NCI-H1694 treated with DMSO at 0.1 percent for 48 hours (cell line): ENCODE measurements at places on chromosomes 12 and 14.

- DNase-seq, result no peak
Measured at GRCh38 chr14:99716850-99717681, 33.0 kb downstream of the CYP46A1 start.

DNA sequence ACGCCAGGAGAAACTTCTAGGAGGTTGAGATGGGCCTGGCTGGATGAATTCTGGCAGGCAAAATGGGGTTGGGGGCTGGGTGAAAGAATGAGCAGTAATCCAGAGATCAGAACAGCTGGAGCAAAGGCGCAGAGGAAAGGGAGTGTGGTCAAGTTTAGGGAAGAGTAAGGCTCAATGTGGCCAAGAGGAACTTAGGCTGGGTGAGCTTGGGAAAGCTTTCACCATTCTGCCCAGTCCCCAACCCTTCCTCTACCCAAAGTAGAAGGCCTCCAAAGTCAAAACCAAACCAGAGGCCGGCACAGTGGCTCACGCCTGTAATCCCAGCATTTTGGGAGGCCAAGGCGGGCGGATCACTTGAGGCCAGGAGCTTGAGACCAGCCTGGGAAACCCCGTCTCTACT lies 10.2 kb upstream of the RABGGTA start:
- no peak for DNase-seq

- DNase-seq, result no peak
Measured at GRCh38 chr12:4478933-4479332, 33.3 kb upstream of the FGF6 start.

GRCh38 chr12:83759906-83760305 lies 1073.2 kb downstream of the TMTC2 start:
- no peak for DNase-seq

- no peak for DNase-seq
Measured at GRCh38 chr12:89521364-89522223, 3.0 kb downstream of the GALNT4 start.

- no peak for DNase-seq
Measured at GRCh38 chr14:36617824-36618223, 35.4 kb upstream of the NKX2-8 start.

- DNase-seq, result no peak
Measured at GRCh38 chr14:87526731-87527130, 466.3 kb downstream of the GALC start.

DNA sequence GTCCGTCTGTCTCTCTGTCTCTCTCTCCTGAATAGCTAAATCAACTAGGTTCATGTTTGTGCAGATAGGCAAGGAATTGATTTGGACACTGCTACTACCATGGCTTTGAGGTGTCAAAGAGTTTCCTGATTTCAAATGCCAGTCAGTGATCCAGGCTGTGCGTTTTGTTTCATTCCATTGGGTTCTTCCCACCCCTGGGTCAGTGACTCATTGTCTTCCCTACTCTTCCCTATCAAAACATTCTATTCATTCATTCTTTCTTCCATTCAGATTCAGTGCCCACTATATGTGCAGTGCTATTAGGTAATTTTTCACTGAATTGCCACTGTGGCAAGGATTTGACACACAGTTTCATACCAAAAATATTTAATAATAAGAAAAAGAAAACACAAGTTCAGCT lies 50.4 kb downstream of the RPH3A start:
- no peak for DNase-seq

- no peak for DNase-seq
Measured at GRCh38 chr14:26190646-26191045, 407.2 kb downstream of the NOVA1 start.

- no peak for DNase-seq
Measured at GRCh38 chr12:54725233-54725843, 77.2 kb upstream of the DCD start.

DNA sequence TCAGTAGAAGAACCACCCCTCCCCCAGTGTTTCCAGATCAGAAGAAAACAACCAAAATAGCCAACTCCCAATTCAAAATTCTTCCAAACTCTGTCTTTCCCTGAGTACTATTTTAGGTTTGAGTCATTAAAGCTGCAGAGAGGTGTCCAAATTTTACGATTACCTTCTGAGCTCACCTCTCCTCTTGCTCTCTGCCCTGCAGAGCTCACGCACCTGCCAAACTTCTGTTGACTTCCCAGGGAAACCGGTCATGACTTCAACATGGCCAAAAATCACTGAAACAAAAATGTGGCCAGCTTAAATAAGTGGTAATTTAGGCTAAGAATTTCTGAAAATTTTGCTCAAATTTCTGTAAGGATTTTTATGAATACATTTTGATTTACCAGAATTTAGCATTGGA lies 70.9 kb upstream of the OTX2 start:
- DNase-seq, result no peak

DNA sequence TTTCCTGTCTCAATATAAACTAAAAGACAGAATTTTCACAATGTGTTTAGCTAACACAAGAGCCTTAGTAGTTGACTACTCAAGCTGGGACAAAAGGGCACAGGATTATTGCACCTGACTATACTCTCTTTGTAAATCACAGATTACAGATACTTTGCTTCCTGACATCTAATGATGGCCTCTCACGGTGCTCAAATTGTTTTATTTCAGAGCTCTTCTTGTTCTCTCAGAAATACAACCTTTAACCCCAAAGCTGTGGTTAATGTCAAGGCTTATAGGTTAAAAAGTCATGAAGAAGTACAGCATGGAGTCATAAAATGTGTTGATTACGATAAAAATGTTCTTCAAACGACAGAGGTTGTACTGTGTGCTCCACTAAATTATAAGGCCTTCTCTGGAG lies 89.9 kb upstream of the CPNE8 start:
- no peak for DNase-seq

DNA sequence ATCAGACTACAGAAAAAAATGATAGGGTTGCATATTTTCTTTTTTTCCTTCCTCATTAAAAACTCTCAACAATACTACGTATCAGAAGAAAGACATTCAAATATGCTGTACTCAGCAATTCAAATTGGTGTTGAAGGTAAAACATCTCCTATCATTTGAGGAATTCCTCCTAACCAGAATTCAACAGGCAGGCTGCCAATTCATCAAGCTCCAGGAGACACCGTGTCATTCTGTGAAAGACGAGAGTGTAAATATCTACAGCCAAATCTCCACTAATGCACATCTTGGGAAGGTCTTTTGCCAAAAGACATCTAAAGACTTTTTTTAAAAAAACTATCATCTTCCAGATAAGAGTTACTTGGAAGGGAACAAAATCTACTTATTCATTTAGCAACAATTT lies 26.6 kb downstream of the NT5DC3 start:
- no peak for DNase-seq

- no peak for DNase-seq
Measured at GRCh38 chr14:69619012-69619411, 7.6 kb downstream of the SUSD6 start.

GRCh38 chr14:38951451-38951850 lies 151.6 kb downstream of the SEC23A start:
- DNase-seq, result no peak

DNA sequence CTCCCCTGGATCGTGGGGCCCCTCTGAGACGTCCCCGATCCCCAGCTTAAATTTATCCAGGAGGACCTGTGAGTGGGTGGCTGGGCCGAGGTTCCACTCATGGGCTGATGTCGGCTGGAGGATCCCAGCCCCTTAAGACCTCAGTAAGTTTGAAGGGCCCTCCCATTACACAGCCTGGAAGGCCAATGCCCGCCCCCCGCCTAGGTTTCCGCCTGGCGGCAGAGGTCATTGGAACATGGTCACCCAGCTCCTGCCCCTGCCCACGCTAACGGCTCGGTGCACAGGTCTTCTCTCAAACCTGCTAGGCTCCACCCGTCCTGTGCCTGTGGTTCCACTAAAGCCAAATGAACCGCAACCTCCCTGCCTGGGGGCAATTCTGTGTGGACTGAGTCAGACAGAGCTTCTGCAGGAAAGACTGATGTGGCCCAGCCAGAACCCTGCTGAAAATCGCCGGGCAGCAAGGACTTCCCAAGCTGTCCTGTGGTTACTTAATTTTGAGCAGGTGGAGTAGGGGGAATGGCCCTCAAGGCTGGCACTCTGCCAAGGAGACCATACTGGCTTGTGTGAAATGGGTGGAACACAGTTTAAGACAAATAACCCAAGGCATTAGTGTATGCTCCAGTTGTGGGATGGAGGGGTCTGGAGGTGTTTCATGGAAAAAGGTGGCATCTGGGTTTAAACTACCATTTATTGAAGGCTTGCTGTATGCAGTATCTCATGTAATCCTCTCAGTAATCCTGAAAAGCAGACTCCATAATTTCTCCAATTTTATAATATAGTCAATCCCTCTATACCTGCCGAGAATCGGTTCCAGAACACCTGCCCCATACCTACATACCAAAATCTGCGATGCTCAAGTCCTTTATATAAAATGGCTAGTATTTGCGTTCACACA lies 903 bp upstream of the NT5DC3 start:
- DNase-seq, result no peak

- DNase-seq, result no peak
Measured at GRCh38 chr14:50082308-50082742, 34.0 kb downstream of the VCPKMT start.

GRCh38 chr12:122876731-122877130 lies 19.2 kb downstream of the VPS37B start:
- no peak for DNase-seq

GRCh38 chr12:131203666-131204415 lies 250.1 kb downstream of the ADGRD1 start:
- DNase-seq, result no peak

- peak; percentile 93 for DNase-seq
Measured at GRCh38 chr14:88667555-88668273, 104.9 kb downstream of the ZC3H14 start.
